ENCODE measurements at places on chromosomes 5 and 9. TPM values are rescaled to one million over a fixed set of nuclear protein-coding genes. Genes with fewer than 3 reads are reported as not detected.

- no peaks in the 10 kb centered on the region for H3K27me3 ChIP-seq
- H3K36me3 ChIP-seq, result no peaks in the 10 kb centered on the region
- no peak overlapping the region for H3K27ac ChIP-seq
- no peak for DNase-seq
These were observed 312.5 kb downstream of the ACTL7B start for GRCh38 chr9:108543251-108543778.

DNA sequence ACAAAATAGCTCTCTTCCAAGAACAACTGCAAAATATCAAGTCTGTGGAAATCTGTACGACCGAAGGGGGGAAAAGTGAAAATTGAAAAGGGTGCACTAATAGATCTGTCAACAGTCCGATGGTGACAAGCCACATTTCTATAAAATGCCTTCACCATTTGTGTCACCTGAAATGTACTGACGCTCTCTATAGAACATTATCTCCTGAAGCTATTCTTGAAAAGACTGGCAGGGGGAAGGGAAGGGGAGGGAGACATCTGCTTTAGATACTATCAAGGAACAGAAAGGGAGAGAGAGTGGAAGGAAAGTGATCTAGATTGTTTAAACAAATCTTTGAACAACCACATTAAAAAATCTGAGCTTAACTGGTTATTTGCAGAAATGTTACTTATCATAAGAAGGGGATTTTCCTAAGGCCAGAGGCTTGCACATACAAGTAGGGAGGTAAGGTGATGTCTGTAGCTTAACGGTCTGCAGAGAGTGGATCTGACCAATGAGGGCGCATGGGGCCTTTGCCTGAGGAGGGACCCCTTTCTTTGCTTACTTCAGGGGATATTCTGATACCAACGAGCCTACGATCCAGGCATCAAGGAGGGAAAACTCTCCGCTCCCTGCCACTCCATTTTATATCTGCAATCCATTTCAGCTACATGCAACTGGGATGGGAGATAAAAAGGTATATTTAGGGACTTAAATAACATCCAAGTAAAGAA lies 92.1 kb downstream of the CRB2 start:
- no peak overlapping the region for H3K4me3 ChIP-seq
- DNase-seq, result no peak
- H3K27me3 ChIP-seq, result no peaks in the 10 kb centered on the region
- no peaks in the 10 kb centered on the region for H3K4me1 ChIP-seq
- peaks cover 9% of the 10 kb centered on the region for H3K36me3 ChIP-seq

GRCh38 chr5:73908395-73908794 lies 282.4 kb downstream of the ARHGEF28 start:
- no peak for DNase-seq
- H3K27me3 ChIP-seq, result peaks cover 2% of the 10 kb centered on the region
- H3K27ac ChIP-seq, result no peak overlapping the region
- H3K4me1 ChIP-seq, result no peaks in the 10 kb centered on the region

- no peaks in the 10 kb centered on the region for H3K36me3 ChIP-seq
- H3K4me3 ChIP-seq, result no peak overlapping the region
- H3K4me1 ChIP-seq, result no peaks in the 10 kb centered on the region
These were observed 37.4 kb downstream of the ARHGEF37 start for GRCh38 chr5:149618581-149619248.

- no peaks in the 10 kb centered on the region for H3K36me3 ChIP-seq
- H3K27ac ChIP-seq, result no peak overlapping the region
- H3K4me1 ChIP-seq, result no peaks in the 10 kb centered on the region
- H3K27me3 ChIP-seq, result peaks cover 6% of the 10 kb centered on the region
These were observed 199.6 kb downstream of the SYK start for GRCh38 chr9:91001146-91001611.

GRCh38 chr5:6909901-6910300 lies 196.7 kb downstream of the TENT4A start:
- DNase-seq, result no peak
- peaks cover 32% of the 10 kb centered on the region for H3K27me3 ChIP-seq
- no peak overlapping the region for H3K4me3 ChIP-seq
- no peaks in the 10 kb centered on the region for H3K4me1 ChIP-seq
- no peaks in the 10 kb centered on the region for H3K36me3 ChIP-seq

GRCh38 chr5:95411474-95411873 lies 20.3 kb downstream of the FAM81B start:
- H3K4me3 ChIP-seq, result no peak overlapping the region
- H3K36me3 ChIP-seq, result no peaks in the 10 kb centered on the region
- DNase-seq, result no peak
- no peak overlapping the region for H3K27ac ChIP-seq
- H3K27me3 ChIP-seq, result peaks cover 23% of the 10 kb centered on the region

DNA sequence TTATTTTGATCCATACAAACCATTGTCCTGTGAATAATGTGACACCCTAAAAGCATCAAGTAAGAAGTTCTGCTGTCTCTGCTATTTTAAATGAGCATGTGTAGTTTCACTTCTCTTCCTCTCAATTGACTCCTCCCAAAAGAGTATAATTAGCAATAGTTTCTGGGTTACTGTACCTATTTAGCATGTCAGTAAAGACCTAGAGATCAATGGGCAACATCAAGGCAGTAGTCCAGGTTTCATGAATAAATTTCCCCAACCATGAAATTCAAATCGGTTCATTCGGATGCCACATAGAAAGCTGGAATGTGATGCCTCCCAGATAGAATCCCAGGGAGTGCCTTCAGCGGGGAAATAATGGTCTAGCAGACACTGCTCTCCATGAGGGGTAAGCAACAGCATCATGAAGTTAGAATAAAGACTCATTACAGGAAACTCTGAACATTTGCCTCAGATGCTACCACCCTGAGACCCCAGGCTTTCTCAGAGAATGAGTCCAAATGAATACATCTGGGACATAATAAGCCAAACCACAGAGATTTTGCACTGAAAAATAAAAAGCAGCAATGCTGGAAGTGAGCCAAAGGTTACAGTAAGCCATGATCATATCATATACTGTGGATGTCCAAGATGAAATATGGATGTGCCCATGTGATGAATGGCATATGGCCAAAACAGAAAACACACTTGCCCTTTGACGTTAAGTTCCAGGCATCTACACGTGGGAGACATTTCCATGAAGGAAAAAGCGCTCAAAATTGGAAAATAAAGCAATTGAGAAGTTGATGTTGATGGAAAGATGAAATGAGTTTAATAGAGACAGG lies 1107.0 kb upstream of the SEMA6A start:
- H3K27ac ChIP-seq, result no peak overlapping the region
- H3K36me3 ChIP-seq, result no peaks in the 10 kb centered on the region
- no peak for DNase-seq
- no peaks in the 10 kb centered on the region for H3K27me3 ChIP-seq
- H3K4me3 ChIP-seq, result no peak overlapping the region

- H3K4me1 ChIP-seq, result peaks cover 68% of the 10 kb centered on the region
- H3K36me3 ChIP-seq, result peaks cover 6% of the 10 kb centered on the region
- peak overlapping the region; percentile 21 for H3K27ac ChIP-seq
- DNase-seq, result no peak
- H3K4me3 ChIP-seq, result peak overlapping the region; percentile 25
These were observed 3.6 kb upstream of the TRIM41 start for GRCh38 chr5:181219262-181220177.

GRCh38 chr9:112841261-112841660 lies 49.4 kb downstream of the SLC46A2 start:
- no peaks in the 10 kb centered on the region for H3K27me3 ChIP-seq
- no peak overlapping the region for H3K4me3 ChIP-seq

DNA sequence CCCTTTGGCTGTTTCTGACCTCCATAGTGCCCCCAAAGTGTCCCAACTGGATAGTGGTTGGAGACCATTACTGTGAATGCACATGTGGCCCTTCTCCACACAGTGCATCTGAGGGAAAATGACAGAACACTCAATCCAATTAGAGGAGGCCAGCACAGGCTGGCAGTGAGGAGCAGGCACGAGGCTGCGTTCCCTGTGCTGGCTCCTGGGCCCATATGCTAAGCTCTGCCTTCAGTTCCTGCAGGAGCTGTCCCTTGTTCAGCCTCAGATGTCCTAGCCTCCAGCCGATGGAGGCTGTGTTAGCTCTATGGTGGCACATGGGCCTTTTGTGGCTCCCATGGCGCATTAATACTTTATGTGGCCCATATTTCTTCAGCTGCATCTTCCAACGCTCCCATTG lies 35.8 kb downstream of the ALG2 start:
- no peak overlapping the region for H3K27ac ChIP-seq
- no peaks in the 10 kb centered on the region for H3K36me3 ChIP-seq
- peaks cover 29% of the 10 kb centered on the region for H3K4me1 ChIP-seq
- H3K27me3 ChIP-seq, result peaks cover 6% of the 10 kb centered on the region
- H3K4me3 ChIP-seq, result no peak overlapping the region

Gene AMACR
- total RNA-seq, result 4.8 TPM

Gene GRM6
- not detected for total RNA-seq

Gene HDHD3
- 26.2 TPM for total RNA-seq

Gene ROPN1L
- 0.57 TPM for total RNA-seq

Gene PTGER4
- total RNA-seq, result 30.7 TPM

Gene UGCG
- 15.6 TPM for total RNA-seq

Gene CFAP77
- not detected for total RNA-seq

Gene MLANA
- total RNA-seq, result not detected

All from naive thymus-derived CD8-positive, alpha-beta T cell (primary cell).